ENCODE measurements at places on chromosomes 5 and 9.
A peak's percentile ranks its signal among the peaks of the same experiment; 100 is the strongest.

DNA sequence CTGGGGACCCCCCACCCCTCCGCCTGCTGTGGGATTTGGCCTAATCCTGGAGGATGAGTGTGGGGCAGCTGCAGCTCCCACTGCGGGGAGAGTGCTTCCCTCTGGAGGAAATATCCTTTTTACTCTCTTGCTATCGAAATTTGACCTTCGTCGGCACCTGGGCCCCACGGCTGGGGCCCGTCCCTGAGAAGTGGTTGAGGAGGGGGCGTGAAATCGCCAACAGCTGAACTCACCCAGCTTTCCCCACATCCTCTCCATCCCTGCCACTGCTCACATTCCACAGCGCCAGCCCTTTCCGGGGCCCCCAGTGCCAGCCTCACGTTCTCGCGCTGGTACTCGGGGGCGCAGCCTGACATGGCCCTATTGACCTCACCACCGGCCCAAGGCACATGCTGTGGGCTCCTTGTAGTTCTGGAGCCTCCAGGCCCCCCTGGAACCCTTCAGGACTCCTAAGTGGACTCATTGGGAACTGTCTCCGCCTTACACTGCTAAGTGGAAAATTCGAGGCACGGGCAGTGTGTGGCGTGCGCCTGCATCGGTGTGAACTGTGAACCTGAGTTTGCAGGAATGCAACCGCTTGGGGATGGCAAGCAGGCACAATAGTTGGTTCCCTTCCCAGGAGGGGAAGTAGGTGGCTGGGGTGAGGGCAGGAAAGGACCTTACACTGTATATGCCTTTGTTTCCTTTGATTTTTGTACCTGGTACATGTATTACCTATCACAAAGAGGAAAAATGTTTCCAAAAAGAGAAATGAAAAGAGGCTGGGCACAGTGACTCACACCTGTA is 19.2 kb downstream of the FGFR4 start:
- DNase-seq, result no peak

DNA sequence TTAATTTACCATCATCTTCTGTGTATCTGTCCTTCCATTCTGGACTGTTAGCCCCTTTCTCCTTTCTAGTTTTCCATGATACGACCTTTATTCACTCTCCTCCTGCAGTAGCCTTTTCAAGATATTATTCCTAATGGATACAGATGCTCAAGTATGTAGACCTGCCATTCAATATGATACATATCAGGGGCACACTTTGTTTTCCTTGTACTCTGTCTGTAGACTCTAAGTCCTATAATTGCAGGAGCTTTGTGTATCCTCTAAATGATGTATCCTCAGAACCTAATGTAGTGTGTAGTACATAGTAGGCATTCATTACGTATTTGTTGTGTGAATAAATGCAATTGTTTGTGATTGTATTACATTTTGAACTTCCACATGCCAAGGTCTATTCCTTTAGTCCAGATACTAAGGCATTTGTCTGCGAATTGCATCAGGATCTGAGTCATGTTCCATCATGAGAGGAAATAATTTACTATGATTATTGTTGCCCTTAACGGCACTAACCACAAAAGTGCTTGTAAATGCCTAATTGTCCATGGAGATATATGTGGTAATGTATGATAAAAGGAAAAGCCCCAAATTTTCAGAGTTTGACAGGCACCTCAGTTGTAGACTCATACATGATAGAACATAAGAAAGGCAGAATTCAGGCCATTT is 57.1 kb upstream of the IZUMO3 start:
- DNase-seq, result no peak

DNA sequence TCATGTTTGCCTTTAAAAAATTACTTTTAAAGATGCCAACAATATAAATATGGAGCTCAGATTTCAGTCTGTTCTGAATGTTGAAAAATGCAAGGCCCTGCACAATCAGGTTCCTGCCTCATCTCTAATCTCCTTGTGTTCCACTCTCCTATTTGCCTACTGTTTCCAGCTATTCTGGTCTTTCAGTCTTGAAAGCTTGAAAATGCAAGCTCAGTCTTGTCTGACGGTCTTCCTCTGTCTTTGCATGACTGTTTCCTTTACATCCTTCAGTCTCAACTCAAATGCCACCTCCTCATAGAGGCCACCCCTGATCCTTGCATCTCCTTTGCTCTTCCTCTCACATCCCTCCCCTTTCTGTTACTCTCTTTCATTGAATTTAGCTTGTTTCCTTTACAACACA is 354.9 kb downstream of the KIF4B start:
- no peak for DNase-seq

DNA sequence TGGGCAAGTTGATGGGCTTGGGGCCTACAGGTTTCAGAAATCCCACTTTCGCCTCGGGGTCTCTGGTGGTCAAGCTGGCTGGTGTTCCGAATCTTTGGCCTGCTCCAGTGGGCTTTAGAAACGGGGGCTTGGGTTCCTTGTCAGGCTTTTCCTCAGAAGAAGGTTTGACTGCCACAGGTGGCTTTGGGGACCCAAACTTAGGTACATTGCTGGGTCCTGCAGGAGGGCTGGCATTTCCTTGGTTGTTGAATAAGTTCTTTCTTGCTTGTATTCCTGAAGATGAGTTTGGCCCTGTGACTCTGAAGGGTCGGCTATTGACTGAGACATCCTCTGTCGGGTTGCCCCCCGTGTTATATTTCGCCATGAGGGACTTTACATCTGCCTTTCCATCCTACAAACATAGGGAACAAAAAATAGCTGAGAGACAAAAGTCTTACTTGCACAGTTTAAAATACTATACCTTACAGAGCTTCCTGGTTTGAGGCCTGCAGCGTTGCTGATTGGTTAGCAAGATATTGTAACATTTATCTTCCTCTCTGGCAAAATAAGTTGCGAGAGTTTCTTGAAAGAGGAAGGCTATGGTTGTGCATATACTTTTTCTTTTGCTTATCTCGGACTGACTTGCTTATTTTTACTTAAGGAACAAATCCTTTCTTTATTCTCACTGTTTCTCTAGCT is 16.6 kb downstream of the FYB1 start:
- DNase-seq, result no peak

DNA sequence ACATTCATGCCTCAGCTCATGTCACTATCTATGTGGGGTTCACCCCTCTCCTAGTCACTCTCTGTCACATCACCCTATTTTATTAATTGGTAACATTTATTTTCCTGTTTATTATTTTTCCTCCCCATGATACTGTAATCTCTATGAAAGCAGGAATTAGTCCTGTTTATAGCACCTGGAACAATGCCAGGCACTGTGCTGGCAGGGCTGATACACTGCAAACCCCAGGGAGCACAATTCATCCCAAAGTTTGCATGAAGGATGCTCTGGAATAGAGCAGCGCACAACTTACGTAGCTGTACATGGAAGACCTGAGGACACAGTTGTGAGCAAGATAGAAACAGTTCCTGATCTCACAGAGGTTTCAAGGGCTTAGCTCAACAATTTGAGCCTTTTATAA is 103.2 kb downstream of the NSG2 start:
- DNase-seq, result no peak

GRCh38 chr5:86565197-86565789 is 52.4 kb upstream of the COX7C start:
- DNase-seq, result peak; percentile 42

GRCh38 chr5:5512543-5512942 is 90.1 kb downstream of the ICE1 start:
- no peak for DNase-seq
